Naive thymus-derived CD4-positive, alpha-beta T cell (primary cell): ENCODE measurements at places on chromosomes 5 and 9.
A peak's percentile ranks its signal among the peaks of the same experiment; 100 is the strongest.

DNA sequence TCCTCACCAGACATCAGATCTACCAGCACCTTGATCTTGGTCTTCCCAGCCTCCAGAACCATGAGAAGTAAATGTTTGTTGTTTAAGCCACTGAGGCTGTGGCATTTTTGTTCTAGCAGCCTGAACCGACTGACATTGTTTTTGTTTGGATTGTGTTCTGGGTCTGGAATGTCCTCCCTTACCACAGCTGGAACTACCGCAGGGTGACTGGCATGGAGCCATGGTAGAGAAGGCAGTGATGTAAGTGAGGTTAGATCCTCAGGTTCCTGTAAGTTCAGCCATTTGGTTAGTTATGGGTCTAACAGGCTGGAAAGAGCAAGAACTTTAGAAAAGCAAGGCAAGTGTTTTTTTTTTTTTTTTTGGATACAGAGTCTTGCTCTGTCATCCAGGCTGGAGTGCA, 209.3 kb downstream of the DAB2IP start:
- DNase-seq: no peak

GRCh38 chr5:109939116-109939682, 249.5 kb downstream of the MAN2A1 start:
- DNase-seq: no peak

DNA sequence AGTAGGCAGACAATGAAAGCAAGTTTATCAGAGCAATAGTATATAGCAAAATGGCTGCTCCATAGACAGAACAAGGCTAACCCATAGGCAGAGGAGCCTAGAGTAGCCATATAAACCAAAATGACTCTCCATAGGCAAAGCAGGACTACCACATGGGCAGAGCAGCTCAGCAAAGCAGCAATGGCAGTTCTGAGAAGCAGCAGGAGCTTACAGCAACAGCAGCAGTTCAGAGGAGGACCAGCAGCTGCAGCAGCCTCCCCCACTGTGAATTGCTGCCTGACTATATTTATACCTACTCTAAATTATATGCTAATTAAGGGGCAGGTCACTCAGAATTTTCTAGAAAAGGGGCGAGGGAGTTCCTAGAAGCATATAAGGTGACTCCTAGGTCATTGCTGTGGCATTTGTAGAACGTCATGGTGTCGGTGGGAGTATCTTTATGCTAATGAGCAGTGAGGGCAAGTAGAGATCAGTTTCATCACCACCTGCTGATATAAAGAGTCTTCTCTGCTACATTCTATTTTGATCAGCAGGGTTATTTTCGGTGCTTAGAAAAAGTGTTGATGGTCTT, 1115.5 kb downstream of the DTWD2 start:
- no peak for DNase-seq

GRCh38 chr5:78633700-78634099, 14.9 kb downstream of the LHFPL2 start:
- no peak for DNase-seq

DNA sequence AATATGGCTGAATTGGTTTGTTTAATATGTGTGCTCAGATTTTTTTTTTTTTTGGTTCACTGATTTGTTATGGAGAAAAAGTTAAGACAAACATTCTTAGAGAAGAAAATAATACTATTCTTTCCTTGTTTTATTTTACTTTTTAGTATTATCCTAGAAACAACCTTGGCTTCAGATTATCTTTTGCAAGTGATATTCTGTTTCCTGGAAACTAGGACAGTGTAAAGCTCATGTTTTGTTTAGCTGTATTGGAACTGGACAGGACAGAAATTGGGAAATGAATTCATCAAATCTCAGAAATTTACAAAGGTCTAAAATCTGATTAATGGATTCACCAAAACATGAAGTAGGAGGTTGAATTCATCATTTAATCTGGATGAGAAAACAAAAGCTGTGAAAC, 130.5 kb downstream of the FBXL7 start:
- DNase-seq: no peak

DNA sequence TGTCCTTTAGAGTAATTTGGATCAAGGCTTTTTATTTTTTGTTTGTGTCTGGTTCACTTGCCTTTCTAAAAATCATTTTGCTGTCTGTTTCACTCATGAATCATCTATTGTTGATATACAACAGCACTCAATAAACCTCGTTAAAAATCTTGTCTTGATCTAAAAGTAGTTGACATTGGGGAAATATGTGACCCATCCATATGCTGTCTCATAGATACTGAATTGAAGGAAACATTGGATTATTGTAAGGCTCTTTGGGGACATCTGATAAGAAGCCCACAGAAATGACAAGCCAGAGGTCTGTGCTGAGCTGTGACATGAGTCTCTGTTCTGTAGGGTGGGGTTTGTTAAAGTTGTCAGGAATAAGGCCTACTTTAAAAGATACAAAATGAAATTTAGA, 208.0 kb downstream of the PDZD2 start:
- DNase-seq: no peak

- no peak for DNase-seq
These were observed 205.0 kb upstream of the IER5L start for GRCh38 chr9:129383019-129383560.

DNA sequence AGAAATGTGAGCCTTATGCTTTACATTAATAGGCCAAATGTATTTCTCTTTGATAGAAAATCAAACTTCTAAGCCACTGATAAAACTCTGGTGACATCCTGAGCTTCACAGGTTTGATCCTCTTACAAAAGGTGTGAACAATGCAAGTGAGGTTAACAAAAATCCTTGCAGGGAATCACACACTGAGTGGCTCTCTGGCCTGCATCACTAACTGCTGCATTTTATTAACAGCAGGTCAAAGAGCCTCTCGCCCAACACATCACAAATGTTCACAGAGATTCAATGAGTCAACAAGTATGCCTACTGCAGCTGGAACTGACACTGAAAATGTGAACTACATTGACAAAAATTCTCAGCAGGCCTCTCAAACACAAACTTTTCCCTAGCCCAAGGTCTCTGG, 122.3 kb downstream of the SEMA5A start:
- DNase-seq: no peak

- DNase-seq: no peak
These were observed 1078.3 kb upstream of the EDIL3 start for GRCh38 chr5:85462957-85463356.

DNA sequence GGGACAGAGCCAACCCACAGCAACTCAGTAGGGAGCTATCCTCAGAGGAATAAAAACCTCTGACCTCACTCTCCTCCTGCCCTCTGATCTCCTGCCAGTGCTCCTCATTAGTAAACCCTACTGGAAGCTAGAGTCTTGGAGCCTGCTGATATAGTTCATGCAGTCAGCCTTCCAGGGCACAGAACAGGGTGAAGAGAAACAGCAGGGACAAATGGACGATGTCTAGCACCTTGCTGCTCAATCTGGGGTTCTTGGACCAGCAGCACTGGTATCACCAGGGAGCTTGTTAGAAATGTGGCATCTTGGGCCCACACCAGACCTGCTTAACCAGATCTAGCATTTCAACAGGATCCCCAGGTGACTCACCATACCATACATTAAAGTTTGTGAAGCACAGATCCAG, 5.5 kb upstream of the GALNT12 start:
- DNase-seq: no peak

DNA sequence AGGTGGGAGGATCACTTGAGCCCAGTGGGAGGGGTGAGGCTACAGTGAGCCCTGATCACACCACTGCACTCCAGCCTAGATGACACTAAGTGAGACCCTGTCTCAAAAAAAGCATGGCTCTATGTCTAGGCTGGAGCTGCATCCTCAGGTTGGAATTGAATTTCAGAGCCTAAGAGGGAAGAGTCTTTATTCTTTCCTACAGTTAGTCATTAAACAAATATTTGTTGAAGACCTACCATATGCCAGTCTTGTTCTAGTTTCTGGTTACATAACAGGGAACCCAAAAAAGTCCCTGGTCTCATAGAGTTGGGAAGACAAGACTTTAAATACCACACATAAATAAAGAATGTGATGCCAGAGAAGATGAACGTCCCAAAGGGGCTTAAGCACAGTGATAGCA, 6.9 kb upstream of the GRPEL2 start:
- no peak for DNase-seq

DNA sequence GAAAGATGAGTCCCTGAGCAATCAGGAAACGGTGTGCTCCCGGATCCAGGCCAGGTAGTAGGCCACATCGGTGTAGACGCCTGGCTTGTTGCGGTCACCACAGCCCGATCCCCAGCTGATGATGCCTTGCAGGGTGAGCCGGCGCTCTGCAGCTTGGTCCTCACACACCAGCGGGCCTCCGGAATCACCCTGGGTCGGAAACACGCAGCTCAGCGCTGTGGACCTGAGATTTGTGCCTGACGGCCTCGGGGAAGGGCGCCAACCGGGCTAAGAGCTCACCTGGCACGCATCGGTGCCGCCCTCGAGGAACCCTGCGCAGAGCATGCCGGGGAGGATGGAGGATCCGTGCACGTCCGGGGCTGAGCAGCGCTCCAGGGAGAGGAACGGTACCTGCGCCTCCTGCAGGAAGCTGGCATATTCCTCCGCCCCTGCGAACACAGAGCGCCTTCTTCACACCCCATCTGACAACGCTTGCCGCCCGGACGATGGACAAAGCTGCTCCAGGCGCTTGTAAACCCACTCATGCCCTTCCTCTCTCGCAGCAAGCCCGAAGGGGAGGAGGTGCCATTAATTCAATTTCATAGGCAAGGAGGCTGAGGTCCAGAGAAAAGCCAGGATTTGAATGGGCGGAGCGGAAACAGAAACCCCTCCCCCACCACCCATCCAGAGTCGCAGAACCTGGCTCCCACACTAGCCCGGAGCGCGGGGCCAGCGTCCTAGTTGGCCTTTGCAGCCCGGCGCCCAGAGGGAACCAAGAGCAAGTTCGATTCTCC, 2.0 kb upstream of the PFN3 start:
- peak; percentile 68 for DNase-seq

DNA sequence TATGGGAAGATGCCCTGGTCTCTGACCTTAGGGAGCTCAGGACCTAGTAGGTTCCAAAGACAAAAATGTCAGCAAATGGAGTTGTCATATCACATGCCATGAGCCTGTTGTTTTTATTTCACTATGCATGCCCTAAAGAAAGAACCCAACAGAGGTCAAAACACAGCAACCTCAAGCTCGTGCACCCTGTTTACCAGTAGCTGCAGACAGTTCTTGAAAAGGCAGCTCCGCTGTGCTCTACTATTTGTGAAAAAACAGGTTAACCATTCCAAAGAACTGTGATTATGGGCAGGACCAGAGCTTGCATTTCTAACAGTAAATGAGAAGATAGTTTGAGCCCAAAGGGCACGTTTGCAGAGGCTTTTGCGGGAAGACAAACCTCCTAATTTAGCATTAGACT, 22.8 kb downstream of the ITK start:
- DNase-seq: peak; percentile 60

DNA sequence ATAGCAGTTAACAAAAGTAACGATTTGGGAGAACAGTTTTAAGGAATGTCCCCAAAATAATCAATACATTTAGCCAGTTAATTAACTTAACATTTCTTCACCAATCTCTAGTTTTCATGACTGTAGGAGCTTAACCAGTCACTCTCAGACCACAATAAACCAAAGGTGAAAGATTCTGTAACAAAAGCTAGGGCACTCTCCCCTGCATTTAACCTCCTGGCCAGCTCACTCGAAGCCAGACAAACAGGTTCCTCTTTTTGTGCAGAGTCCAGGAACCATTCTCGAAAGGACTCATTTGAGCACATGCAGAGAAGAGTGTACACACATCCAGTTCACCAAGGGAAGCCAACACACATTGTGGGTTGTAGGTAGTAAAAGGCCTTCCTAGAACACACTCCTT, 6.5 kb downstream of the IL7R start:
- DNase-seq: no peak

- no peak for DNase-seq
These were observed 200.6 kb downstream of the ARL15 start for GRCh38 chr5:54109626-54110330.

- DNase-seq: no peak
These were observed 61.8 kb upstream of the PLEKHG4B start for GRCh38 chr5:30131-30530.

DNA sequence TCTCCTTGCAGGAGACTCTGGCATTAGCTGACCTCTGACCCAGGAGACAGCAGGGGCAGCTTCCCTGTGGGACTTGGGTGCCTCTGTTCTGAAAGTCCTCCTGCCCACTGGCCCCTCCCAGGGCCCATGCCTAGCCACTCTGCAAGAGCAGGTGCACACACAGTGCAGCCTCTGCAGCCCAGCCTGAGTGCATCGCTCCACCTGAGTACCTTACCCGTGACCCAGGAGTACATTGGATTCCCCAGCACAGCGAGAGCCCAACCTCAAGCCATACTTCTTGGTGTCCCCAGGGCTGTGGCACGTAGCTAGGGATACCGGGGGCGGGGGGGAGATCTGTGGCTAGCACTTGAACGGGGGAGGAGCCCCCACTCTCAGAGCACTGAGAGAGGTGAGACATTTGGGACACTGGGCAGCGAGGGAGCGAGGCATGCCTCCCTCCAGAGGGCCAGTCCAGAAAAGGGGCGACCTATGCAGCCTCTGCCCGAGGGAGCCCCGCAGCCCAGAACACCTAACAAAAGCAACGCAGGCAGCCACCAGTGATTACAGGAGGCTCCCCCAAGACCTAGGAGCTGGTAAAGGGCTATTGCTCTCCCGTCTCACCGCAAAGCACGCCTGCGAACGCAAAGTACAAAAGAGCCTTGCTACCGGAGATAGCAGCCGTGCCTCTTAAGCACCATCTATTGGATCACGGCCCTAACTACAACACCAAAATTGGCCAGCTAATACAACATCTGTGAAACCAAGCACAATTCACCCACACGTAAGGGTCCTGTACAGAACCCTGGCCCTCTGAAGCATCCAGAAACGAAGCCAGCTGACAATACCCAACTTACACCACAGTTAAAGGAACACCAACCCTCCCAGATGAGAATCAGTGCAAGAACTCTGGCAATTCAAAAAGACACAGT, 826 bp upstream of the PRDM9 start:
- no peak for DNase-seq

DNA sequence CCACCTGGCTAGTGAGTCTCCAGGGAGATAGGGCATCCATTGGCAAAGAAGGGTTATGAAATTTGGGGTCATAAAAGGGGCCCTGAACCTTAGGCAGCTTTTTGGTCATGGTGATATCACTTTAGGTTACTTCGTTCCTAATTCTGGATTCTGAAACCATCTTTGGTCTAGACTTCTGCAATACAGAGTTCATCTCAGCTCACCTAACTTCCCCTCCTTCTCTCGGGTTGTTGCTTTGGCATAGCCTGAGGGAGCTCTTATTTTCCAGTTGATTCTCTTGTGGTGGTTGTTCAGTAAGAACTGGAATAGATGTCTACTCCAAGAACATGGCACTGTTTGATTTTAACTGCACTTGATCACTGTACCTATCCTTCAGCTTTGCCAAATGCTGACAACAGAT, 148.9 kb upstream of the RUSC2 start:
- no peak for DNase-seq

DNA sequence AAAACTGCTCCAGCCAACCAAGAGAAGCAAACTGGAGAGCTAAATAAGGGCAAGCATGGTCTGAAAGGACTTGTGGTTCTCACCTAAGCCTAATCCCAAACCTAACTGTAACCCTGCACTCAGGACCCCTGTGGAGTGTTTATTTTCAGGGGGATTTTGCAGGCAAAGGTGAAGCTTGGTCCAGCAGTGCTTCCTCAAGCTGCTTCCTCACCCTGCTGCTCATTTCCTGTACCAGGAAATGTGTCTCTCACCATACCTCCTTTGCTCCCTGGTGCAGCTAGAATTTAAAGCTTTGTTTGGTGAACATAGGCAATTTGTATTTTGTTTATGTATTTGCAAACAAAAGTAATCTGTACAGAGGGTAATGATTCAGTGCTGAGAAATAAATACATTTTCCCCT, 50.2 kb downstream of the CARTPT start:
- no peak for DNase-seq

GRCh38 chr9:116646661-116647514, 40.2 kb upstream of the TRIM32 start:
- DNase-seq: no peak

- DNase-seq: no peak
These were observed 91.2 kb downstream of the PHF2 start for GRCh38 chr9:93667627-93668026.
